ENCODE measurements at places on chromosomes 7 and 10. TPM values are rescaled to one million over a fixed set of nuclear protein-coding genes. Genes with fewer than 3 reads are reported as not detected.

FGFR2 gene
- total RNA-seq: 0.10 TPM

GSDME gene
- 32.9 TPM for total RNA-seq

OR2A1 gene
- total RNA-seq: not detected

ZNF25 gene
- total RNA-seq: 4.9 TPM

SPDYE5 gene
- total RNA-seq: not detected

CACNB2 gene
- not detected for total RNA-seq

ELMO1 gene
- 13.6 TPM for total RNA-seq

ESYT2 gene
- 54.3 TPM for total RNA-seq

GJD4 gene
- not detected for total RNA-seq

RNF148 gene
- 0.44 TPM for total RNA-seq

CYP2E1 gene
- under 0.01 TPM for total RNA-seq

NEUROD6 gene
- total RNA-seq: not detected
